ENCODE measurements at places on chromosomes 3 and 15.

DNA sequence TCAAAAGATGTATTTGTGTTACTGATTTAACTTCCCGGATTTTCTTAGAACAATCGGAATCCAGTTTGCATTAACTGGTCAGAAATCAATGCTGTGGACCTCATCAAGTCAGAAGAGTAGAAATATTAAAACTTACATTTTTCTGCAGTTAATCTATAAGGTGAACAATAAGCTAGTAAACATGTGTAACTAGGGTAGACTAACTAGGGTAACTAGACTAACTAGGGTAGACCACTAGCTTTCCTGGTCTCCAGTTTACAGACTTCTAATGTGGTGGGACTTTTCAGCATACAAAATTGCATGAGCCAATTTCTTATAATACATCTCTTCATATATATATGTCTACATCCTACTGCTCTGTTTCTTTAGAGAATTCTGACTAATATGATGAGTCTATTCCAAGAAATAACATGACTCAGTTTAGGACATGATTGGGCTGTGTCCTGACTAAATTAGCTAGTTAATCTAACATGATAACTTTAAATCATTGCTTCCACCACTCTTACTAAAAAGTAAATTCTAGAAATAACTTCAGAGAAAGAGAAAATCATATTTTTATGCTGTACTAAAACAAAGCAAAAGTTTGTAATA, 5.3 kb downstream of the PLSCR2 start:
- DNase-seq: no peak

DNA sequence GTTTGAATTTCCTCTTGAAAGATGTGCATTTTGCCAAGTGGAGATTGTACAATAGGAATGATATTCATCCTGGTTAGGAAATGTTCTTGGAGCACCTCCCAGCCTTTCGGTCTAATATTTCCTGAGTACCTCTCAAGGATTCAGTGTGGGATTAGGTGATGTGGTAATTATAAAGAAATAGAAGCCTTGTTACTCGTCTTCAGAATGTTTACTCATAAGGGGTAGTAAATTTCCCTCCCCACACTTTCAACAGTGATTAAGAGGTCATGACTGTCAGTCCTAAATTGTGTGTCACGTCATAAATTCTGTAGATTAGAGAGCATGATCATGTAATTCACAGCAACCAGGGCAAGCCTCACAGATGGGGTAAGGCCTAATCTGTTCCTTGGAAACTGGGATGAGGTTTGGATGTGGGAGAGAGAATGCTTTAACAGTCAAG, 633.1 kb upstream of the TBL1XR1 start:
- DNase-seq: no peak

GRCh38 chr15:36877796-36878683, 222.3 kb downstream of the MEIS2 start:
- no peak for DNase-seq

- no peak for DNase-seq
Measured at GRCh38 chr3:111812701-111813100, 46.4 kb upstream of the PHLDB2 start.

GRCh38 chr3:42438758-42439157, 28.3 kb upstream of the LYZL4 start:
- no peak for DNase-seq

- DNase-seq: no peak
Measured at GRCh38 chr3:26750263-26750662, 127.7 kb downstream of the LRRC3B start.

GRCh38 chr15:48695827-48696573, 50.5 kb upstream of the FBN1 start:
- no peak for DNase-seq
